Cardiac fibroblast (primary cell): ENCODE measurements at places on chromosomes 7 and 10.

DNA sequence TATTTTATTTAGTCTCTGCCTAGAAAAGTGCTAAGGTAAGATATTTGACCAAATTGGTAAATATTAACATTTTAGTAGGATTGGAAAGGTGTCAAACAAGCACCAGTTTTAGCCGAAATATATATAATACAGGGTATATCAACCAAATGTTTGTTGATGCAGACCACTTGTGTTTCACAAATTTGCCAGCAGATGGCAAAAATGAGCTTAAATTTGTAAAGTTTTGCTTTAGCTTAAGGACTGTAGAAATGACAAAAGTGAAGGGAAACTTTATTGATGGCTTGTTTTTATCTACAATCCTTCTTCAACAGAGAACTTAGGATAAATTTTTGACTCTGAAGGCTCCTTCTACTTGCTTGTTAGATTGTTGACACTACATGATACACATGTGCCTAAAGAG is 4.8 kb upstream of the POLR1F start:
- DNase-seq, result peak; percentile 69

- peak; percentile 71 for DNase-seq
These were observed 144.6 kb downstream of the NRCAM start for GRCh38 chr7:108311446-108312168.

DNA sequence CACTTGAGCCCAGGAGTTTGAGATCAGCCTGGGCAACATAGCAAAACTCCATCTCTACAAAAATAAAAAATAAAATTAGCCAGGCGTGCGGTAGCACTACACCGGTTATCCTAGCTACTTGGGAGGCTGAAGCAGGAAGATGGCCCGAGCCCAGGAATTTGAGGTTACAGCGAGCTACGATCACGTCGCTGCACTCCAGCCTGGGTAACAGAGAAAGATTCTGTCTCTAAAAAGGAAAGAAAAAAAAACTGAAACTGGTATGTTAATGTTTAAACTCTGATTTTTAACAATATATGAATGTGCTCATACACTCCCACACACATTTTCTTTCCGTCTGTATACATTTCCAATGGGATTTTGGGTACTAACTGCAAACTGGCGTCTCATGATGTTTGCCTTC is 140.6 kb upstream of the KMT2E start:
- DNase-seq, result peak; percentile 19

DNA sequence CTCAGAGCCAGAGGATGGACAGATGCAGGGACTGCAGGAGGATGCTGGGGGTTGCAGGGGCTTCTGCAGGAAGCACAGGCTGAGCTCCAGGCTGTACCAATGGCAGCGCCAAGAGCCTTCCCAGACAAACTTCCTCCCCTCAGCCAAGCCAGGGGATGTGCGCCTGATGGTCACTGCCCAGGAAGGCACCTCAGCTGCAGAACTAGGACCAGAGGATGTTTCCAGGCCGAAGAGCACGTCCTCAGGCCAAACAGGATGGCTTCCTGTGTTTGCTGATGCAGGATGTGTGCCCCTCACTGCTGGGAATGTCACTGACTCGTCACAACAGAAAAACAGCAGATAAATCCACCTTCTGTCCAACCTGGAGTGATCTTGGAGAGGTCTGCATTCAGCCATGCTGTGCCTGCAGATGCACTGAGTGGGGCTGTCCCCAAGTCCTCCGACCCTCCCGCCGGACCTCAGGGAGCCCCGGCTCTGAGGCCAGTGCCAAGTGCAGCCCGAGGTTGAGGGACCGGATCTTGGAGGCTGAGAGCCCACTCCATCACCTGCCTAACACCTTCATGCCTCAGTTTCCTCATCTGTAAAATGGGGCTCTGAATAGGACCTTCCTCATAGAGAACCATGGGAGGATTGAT is 152.5 kb upstream of the CHST15 start:
- DNase-seq, result no peak
